Stimulated activated naive CD8-positive, alpha-beta T cell treated with anti-CD3 and anti-CD28 coated beads, Interleukin-15, Interleukin-2, amounts not matched to agents 100 U/mL and 50 U/mL, for 24 hours (primary cell): ENCODE measurements at places on chromosomes 1 and 21.

DNA sequence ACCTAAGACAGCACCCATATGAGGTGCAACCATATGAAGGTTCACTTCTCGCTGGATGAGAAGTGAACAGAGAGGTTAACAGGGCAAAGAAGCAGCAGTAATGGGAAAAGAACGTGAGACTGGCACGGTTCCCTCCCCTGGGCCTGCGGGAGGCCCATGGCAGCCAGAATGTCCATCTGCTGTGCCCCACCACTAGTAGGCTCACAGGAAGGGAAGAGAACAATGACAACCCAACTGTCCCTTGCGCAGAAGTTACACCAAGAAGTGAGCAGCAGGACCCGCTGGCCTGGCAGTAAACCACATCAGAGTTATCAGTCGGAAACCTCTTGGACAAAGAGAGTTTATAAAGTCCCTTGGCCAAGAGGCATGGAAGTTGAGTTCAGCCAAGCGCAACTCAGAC is 11.3 kb downstream of the HIVEP3 start:
- DNase-seq = no peak

GRCh38 chr21:22132358-22133071 is 1134.3 kb downstream of the NCAM2 start:
- no peak for DNase-seq

GRCh38 chr21:33261635-33262034 is 4.5 kb upstream of the IL10RB start:
- no peak for DNase-seq

- no peak for DNase-seq
Observed at GRCh38 chr1:245791410-245792312, 636.9 kb downstream of the KIF26B start.

GRCh38 chr1:160748878-160749269 is 9.8 kb downstream of the SLAMF7 start:
- no peak for DNase-seq

DNA sequence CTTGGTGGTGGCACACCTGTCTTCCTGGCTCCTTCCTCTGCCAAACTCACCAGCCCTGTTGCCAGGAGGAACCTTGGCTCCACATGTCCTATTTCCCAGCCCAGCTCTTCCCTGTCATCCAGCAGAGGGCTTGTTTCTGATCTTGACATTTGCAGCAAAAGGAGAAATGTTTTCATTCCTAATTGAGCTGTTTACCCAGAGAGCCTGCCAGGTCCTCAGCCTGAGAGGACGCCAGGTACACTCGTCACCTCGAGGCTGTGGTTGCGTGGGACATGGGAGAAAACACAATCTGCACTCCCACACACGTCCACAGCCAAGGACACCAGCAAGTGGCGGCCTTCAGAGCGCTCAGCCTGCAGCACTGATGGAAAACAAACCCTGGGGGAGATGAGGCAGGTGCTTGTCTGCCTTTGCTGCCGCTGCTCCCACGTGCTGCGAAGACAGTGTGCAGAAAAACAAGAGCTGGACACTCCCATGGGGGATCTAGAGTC is 132.8 kb upstream of the CD34 start:
- DNase-seq = no peak
